ENCODE measurements at places on chromosomes 1 and 21.

DNA sequence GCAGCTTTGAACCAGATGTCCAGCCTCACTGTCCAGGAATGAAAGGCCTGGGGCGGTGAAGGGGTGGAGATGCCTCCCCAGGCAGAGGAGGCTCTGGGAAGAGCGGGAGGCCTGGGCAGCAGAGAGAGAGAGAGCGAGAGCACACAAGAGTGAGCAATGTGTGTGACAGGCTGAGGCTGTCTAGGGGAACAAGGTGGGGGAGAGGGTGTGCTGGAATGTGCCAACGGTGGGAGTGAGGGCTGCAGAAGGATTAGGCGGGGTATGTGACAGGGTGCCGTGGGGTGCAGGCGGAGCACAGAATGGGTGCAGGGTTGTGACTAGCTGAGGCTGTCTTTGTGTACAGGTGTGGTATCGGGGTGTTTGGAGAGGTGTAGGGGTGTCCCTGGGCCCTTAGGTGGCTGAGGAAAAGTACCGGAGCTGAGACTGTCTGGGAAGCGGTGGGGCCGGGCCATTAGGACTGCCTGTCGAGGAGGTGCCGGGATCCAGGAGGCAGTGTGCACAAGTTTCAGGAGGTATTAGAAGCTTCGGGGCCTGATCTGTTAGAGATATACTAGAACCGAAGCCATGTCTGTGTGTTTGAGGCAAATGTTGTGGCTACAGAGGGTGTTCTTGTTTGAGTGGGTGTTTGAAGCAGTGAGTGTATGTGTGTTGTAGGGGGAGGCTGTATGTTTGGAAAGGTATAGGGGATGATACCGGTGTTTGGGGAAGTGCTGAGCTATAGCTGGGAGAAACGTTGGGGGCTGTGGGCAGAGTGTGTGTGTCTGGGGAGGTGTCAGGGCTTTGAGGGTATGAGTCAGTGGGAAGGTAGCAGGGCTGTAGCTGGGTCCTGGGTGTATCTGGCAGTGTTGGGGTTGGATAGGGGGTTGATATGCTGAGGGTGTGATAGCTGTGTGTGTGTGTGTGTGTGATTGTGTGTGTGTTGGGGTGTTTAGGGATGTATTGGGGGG lies 9.1 kb downstream of the AHDC1 start:
- no peak for DNase-seq

DNA sequence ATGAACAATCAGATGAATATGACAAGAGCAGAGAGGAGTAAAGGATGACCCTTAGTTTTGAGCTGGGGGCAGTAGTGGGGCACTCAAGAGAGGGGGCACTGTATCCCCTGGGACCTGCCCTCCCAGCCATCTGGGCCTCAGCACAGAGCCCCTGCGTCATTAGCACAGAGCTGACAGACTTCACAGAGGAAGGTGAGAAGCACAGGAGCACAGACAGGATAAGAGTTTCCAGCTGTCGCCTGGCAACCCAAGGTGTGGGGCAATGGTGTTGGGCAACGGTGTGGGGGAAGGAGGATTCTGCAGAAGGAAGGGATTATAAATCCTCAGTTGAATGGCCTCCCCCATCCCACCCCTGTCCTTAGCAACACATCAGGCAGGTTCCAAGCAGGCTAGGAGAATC lies 30.2 kb downstream of the RAB3B start:
- DNase-seq, result no peak

GRCh38 chr1:168098534-168099320 lies 38.0 kb downstream of the GPR161 start:
- no peak for DNase-seq

DNA sequence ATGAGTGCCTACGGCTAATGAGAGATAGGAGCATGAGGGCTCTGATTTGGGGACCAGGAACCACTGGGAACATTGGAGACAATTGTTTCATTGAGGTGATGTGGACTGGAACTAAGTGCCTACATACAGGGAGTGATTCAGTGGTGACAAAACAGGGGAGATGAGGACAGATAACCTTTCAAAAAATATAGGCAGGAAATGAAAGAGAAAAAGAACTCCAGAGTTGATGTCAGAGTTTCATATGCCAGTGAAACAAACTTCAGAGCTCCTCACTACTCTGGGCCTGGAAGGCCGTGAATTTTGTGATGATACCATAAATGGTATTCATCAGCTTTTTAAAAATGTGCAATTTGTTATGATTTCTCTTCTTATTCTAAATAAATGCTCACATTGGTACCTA lies 39.3 kb downstream of the FASLG start:
- no peak for DNase-seq

GRCh38 chr1:216028631-216029030 lies 394.6 kb downstream of the USH2A start:
- no peak for DNase-seq

DNA sequence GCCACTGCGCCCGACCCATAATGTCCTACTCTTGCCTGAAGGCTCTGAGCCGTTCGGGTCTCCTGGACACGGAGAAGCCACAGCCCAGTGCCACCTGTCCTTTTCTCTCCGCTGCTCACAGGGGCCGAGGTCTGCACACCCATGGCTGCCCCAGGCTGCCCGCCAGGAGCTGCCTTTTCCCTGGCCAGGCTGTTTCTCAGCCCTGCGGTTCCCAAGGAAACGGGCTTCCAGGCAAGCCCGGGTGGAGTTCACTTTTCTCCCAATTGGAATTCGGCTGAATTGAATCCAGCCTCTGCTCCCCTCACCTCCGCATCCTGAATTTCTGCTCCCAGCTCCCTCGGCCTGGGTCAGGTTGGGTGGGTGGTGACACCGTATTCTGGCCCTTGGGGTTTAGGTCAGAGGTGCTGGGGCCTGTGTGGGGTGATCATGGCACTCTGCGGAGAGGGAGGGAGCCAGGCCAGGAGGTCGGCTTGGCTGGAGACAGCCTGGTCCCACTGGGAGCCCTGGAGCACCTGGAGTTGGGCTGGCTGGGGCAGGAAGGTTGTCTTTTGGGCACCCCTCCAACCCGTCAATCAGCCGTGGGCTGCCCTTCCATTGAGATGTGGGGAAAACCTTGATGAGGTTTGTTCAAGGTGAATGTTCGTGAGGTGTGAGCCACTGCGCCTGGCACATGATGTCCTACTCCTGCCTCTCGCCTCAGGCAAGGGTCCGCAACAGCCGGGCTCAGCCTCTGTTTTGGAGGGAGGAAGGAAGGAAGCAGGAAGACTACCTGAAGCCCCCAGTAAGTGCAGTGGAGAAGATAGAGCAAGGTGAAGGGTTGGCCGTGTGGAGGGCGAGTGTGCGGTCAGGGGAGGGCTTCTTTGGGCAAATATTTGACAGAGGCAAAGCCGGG lies 25.1 kb downstream of the RRP1 start:
- no peak for DNase-seq
